M059J (cell line): ENCODE measurements at places on chromosomes 16 and 17.

DNA sequence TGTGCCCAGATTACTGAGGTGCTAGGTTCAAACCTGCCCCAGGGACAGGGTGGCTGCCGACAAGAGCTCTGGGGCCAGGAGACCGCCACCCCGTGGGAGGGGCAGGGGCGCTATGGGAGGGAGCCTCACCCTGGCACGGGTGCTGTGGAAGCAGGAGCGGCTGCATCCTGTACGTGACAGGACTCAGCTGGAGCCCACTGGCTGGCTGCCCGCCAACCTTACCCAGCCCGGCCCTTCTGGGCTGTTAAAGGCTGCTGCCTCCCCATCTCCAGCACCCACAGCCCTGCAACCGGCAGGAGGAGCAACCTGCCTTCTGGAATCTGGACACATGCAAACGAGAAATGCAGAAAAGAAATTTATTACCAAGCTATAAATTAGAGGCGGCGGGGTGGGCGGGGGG, 11.2 kb downstream of the PAM16 start:
- no peak for DNase-seq

DNA sequence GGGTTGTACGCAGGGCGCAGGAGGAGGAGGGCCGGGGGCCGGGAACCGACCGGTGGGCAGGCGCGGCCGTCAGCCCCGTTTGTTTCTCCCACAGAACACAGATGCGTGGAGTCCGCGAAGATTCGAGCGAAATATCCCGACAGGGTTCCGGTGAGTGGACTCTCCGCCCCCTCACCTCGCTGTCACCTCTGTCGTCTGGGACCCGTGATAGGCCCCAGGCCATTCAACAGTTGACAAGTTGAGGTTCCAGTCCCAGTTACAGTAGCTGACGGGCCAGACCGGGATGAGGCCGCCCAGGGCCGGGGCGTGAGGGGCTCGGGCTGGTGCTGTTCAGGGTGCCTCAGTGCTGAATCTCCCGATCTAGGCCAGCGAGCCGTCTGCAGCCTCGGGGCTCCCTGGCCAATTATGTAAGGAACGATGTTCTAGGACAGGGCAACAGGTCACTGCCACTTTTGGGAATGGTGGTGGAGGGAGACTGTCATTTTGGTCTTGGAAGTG, 628 bp downstream of the GABARAPL2 start:
- peak; percentile 12 for DNase-seq

DNA sequence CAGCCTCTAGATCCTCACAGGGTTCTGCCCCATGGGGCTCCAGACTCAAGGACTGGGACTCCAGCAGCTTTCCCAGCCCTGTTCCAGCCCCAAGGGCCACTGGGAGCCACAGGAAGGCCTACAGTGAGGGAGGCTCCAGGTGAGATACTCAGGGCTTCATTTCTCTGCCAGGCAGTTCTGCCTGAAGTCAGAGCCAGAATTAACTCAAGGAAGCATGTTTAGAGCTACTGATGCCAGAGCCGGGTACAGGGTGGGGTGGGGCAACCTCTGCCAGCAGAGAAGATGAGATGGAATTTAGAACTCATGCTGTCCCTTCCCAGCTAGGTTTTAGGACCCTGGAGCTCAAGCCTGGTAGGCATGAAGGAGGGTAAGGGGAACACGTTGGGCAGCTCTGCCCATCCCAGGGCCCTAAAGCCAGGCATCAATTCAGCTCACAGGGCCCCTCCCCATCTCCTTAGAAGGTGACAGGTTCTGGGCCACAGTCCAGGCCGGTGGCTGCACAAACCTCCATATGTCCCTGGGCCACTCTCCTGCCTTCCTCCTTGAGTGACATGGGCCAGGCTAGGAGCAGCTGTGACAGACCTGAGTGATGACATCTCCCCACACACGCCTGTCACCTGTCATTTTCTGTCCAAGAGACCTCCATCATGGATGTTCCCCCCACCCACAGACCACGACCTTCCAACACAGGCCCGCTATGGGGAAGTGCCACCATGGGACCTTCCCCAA, 24.5 kb upstream of the SPPL2C start:
- no peak for DNase-seq

DNA sequence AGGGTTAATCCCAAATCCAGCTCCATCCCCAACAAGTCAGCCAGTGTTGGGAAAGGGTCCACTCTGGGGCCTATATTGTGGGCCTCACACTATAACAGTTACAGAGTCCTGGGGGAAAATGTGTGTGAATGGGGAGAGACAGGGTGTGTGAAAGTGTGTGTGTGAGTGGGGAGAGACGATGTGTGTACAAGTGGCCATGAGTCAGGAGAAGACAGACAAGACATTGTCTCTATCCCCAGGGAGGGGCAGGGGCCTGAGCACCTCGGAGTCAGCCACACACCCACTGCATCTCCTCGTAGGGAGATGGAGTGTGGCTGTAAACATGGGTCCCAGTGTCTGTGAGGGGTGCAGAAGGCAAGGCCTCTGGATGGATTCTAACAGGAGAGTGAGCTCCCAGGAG, 2.9 kb downstream of the CRHR1 start:
- no peak for DNase-seq

- DNase-seq: peak; percentile 98
Observed at GRCh38 chr17:66952031-66952524, 12.4 kb upstream of the CACNG4 start.

GRCh38 chr17:68359791-68360535, 68.7 kb downstream of the ARSG start:
- DNase-seq: no peak

DNA sequence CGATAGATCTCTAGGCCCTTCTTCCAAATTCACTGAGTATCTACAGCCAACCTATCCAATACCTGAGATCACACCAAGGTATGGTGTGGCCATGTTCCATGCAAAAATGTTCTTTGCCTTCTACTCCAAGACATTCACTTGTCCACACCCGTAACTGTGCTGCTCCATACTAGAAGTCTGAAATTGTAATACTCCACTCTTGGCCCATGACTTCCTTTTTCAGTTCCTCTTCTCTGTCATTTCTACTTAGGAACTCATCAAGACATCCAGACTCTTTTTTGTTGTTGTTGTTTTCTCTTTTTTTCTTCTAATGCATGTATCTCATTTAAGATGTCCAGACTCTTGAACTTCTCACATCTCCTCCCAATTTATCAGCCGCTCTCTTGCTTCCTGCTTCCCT, 42.5 kb upstream of the KSR1 start:
- no peak for DNase-seq

DNA sequence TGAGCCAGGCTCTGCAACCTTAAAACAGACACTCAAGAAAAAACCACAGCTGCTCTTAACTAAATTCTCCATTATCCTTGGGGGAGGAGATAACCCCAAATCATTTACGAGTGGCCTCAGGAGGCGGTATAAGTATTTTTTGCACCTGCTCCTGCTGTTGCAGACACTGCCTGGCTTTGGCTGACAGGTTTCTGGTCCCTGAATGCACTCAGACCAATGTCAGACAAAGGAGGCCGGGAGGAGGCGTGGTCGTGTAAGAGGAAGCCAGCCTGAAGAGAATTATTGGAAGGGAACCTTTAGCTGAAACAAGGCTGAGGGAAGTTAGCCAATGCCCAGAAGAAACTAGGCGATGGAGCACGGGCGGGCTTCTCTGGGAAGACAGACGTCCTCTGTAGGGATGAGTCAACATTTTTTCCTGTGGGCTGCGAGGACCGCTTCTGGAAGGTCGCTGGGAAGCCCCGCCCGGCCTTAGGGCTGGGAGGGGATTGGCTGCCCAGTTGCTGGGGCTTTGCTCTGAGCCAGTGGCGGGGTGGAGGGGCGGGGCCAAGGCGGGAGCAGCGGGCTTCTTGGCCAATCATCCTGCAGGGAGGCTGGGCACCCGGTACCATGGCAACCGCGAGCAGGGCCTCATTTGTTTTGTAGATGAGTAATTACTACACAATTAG, 82.3 kb downstream of the CCDC182 start:
- peak; percentile 99 for DNase-seq

- DNase-seq: no peak
Observed at GRCh38 chr17:79361221-79361734, 249.6 kb downstream of the RBFOX3 start.

DNA sequence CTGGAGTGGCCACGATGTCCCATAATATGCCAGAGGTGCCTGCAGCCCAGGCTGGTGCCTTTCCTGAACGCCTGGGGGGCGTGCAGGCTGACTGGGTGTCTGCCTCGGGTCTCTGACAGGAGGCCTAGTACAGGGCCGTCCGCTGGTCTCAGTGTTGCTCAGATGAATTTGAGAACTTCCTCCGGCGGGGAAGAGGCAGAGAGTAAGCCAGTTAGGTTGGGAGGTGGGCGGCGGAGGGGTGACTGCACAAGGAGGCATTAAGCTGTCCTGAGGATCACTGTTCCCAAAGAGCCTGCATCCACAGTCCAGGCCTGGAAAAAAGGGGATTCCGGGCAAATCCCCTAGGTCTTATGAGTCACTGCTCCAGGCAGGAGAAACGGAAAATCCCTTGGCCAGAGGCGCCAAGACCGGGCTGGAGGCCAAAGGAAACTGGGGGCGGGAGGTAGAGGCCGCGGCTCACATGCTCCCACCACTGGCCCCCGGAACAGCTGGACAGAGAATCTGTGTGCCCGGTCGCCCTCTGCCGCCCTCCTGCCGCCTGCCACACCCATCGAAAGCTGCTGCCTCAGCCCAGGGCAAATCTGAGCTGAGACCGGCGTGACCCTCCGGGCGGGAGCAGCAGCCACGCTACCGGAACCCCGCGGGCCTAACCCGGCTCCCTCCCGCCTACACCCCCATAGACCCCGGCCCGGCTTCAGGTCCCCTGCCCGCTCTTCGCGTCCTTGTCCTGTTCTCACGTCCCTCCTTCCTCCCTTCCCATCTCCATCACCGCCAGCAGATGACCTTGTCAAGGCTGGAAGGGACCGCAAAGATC, 1.2 kb downstream of the TRIM47 start:
- DNase-seq: peak; percentile 94

GRCh38 chr17:50371526-50371925, 1.5 kb downstream of the MRPL27 start:
- no peak for DNase-seq

GRCh38 chr17:83054518-83055125, 24.8 kb upstream of the METRNL start:
- DNase-seq: no peak

GRCh38 chr16:21708533-21709115, 44.9 kb downstream of the OTOA start:
- DNase-seq: peak; percentile 65

DNA sequence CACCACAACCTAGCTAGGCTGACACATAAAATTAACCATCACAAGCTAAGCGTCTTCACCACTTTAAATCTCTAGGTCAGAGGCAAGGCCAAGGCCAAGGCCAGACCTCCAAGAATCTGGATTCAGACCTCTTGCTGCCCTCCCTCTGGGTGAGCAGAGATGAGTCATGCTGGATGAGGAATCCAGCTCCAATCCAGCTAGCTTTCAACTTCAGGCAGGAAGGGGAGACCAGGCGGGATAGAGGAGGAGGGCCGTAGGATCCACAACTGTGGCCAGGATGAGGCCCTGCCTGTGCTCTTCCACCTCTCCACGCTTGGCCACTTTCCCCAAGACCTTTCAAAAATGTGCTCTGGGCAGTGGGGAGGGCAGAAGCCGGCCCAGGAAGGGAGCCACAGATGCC, 14.7 kb downstream of the LRRC75A start:
- peak; percentile 89 for DNase-seq

GRCh38 chr17:28100251-28100650, 57.8 kb downstream of the NLK start:
- DNase-seq: no peak

DNA sequence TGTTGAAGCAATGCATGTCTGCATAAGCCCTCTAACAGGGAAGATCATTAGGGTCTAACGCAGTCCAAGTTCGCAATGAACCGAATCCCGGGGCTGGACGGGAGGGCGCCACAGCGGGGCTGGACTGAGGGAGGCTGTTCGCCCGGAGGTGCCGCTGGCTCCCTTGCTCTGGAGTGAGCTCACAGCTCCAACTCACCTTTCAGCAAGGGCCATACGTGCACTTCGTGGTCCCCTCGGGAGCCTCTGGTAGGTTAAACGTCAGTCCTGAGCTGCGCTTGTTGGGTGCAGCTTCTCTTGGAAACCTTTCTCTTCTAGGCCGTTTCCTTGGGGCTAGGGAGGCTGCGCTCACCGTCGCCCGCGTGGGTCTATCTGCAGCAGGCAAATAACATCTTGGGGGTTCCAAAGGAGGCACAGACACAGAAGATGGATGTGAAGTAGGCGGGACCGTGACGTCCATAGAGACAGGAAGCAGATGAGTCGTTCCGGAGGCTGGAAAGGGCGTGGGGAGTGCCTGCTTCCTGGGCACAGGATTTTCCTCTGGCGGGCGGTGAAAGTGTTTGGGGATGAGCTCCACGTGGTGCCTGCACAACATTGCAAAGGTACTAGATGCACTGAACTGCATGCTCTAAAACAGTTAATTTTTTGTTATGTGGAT, 21.9 kb downstream of the ATP2C2 start:
- peak; percentile 15 for DNase-seq

GRCh38 chr17:77200711-77201110, 59.9 kb downstream of the SEC14L1 start:
- no peak for DNase-seq

GRCh38 chr16:27508476-27508875, 41.2 kb downstream of the GTF3C1 start:
- DNase-seq: no peak

DNA sequence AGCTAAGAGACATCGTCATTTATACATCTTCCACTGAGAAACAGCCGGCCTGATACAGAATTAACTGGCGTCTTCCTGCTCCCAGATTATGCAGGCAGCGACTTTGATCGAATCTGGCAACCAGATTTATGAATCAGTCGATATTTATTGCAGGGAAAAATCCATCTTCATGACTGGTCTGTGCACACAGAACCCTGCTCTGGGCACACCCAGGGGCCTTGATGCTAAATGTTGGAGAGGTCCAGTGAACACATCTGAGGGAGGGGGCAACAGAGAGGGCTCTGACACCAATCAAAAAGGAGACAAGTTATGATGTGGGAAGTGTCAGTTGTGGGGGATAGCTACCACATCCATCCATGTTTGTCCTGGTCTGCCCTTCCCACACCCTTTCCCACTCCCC, 102.9 kb downstream of the TMEM132E start:
- no peak for DNase-seq

- DNase-seq: no peak
Observed at GRCh38 chr16:67016681-67017420, 12.1 kb upstream of the CBFB start.

DNA sequence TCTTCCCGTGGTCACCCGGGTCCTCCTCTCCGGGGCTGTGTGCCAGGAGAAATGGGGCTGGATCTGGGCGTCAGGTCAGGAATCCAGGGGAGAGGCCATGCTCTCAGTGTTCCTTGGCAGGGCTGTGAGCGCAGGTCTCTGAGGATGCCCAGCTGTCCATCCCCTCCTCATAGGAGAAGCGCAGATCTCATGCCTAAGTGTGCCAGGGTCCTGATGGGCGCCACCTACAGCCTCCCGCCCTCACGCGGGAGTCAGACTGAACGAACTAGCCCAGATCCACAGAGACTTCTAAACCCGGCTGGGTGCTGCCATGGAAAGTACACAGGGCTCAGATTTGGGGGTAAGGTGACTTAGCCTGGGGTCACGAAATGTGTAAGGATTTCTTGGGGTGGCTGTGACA, 24.3 kb downstream of the MGRN1 start:
- no peak for DNase-seq

GRCh38 chr16:55508941-55509931, at the start of gene LPCAT2:
Gene LPCAT2 (plus strand): TSS chr16:55509072. CDS start chr16:55509182, 110 bp downstream.
- peak; percentile 87 for DNase-seq
